Coronary artery (tissue), 2 donors: ENCODE measurements at places on chromosomes 2 and 18.

DNA sequence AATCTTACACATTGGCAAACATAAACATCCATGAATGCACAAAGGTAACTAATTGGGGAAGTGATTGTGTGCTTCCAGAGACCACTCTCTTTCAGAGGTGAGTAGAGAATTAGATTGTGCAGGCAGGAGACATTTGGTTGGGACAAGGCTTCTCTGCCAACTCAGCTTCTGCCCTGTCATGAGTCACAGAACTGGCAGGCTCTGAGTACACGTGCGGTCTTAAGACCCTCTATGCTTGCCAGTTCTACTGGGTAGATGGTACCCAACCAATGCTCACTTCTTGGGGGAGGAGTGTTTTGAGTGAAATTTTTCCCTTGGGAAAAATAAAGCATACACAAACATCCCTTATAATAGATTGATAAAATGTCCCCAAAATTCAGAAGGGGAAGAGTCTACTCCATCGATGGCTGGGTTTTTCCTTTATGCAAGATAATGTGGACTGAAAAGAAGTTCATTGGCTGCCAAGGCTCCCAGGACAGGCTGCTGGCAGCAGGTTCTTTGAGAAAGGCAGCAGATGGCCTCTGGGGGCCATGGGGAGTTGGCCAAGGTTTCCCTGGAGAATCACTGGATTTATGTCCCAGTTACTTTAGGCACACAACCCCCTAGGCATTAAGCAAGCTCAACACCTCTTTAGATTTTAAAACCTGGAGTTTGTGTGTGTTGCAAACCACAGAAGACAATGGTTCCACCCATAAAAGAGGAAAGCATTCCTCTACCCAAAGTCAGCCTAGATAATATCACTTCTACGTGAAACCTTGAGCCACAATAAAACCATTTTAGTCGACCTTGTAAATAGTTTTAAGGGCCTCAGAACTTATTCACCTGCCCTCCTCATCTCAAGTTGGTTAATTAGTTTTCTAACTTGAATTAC, 417.0 kb downstream of the TXNL1 start:
- no peak for DNase-seq

DNA sequence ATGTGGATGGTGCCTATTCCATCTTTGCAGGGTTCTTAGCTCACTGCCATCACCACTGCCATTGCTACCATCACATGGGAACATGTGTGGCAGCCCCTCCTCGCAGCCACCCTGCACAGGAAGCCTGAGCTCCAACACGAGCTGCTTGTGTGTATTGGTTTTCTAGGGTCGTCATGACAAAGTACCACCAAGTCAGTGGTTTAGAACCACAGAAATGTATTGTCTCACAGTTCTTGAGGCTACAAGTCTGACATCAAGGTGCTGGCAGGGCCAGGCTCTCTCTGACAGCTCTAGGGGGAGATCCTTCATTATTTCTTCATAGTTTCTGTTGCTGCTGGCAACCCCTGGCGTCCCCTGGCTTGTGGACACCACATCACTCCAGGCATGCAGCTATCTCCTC, 10.3 kb upstream of the IL1R2 start:
- DNase-seq: no peak

DNA sequence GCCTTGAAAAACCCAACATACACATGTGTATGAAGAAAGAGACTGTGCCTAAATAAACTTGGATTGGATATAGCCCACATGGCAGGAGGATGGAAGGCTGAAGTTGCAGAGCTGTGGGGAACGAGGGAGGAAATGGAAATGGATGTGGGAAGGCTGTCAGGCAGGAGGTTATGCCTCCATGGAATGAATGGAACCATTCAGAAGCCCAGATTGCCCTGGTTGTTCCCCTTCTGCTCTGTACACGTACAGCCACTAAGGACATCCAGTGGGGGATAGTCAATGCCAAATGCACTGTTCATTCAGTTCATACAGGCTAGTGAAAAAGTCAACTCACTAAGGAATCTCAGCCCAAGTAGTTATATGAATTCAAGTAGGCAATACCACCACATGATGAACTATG, 463.7 kb downstream of the TNS1 start:
- no peak for DNase-seq

DNA sequence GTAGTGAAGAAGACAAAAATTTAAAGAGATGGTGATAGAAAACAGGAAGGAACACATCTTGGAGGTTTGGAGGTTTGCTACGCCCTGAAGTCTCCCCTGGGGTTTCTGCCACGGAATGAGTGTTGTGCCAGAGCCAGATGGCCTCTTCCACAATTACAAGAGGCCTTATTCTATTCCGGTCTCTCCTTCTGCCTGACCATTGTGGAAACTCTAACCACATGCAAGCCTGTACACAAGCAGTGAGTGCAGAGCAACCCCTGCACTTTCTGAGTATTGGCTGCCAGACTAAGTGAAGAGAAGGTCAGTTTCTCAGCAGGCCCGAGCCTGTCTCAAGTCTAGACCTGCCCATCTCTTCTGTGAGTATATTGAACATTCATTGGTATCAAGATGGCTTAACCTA, 22.7 kb upstream of the MYO1B start:
- DNase-seq: no peak

- no peak for DNase-seq
Observed at GRCh38 chr2:172753610-172754009, 18.0 kb downstream of the RAPGEF4 start.

DNA sequence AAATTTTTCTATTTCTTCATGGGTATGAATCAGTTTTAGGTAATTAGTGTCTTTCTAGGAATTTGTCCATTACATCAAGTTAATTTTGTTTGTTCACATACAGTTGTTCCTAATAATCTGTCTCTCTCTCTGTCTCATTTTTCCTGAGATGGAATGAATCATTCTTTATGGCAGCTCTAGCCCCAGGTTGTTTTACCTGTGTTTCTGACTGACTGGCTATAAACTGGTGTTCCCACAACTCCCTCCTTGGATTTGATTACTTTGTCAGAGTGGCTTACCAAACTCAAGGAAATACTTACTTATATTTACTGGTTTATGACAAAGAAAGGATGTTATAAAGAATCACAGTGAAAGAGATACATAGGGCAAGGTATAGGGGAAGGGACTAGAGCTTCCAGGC, 15.1 kb downstream of the ADNP2 start:
- DNase-seq: no peak

- DNase-seq: no peak
Observed at GRCh38 chr18:52499644-52500043, 159.6 kb downstream of the DCC start.
